ENCODE measurements at places on chromosomes 3 and 15.

DNA sequence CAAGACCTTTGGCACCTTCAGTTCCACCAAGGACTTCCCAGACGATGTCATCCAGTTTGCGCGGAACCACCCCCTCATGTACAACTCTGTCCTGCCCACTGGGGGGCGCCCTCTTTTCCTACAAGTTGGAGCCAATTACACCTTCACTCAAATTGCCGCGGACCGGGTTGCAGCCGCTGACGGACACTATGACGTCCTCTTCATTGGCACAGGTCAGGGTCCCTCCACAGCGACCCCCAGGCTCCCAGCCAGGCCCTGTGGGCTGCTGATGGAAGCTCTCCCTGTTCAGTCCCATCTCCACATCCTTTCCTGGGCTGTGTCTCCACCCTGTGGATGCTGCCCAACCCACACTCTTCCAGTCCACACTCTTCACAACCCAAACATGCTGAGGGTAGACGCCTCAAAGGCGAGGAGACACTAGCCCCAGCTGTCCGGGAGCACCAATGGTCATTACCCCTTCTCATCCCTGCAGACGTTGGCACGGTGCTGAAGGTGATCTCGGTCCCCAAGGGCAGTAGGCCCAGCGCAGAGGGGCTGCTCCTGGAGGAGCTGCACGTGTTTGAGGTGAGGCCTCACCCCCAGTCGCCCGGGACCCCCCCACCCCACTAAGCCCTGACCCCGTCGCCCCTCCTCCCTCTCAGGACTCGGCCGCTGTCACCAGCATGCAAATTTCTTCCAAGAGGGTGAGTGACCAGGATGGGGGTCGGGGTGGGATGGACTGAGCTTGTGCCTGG is 4.3 kb upstream of the LSMEM2 start:
- peak; percentile 53 for DNase-seq

GRCh38 chr3:173730391-173730790 is 332.8 kb downstream of the NLGN1 start:
- no peak for DNase-seq

DNA sequence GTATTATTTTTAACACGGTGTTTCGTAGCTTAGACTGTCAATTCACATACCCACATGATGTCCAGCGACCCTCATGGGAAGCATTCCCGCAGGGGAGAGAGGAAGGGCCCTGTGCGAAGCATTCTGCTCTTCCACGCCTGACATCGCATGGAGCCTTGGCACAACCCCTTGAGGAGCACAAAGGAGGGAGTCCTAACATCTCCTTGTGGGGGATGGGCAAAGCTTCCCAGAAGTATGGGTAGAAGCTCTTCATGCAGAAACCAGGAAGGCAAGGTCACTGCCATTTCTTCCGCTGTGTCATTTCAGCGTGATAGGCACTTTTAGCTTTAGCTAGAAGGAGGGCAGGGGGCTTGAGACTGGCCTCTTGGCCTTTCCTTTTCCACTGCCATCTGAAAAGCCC is 28.7 kb upstream of the USP3 start:
- no peak for DNase-seq

DNA sequence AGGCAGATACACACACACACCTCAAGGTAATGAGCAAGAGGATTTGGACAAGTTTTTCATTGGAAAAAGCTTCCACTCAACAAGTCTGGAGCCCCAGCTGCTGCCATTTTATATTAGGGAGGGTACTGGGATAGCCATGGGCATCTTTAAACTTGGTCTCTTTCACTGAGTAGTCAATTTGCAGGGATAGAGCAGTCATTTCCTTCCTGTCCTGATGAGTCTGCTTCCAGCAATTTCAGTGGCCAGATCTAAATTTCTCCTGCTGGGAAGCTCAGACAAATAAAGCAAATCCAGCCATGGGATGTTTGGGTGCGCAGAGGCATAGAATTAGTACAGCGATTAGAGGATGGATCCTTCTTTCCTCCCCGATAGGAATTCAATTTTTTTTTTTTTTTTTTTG is 874 bp upstream of the ERC2 start:
- DNase-seq: peak; percentile 1

- DNase-seq: peak; percentile 27
Observed at GRCh38 chr3:194867270-194867983, 181.7 kb downstream of the FAM43A start.

DNA sequence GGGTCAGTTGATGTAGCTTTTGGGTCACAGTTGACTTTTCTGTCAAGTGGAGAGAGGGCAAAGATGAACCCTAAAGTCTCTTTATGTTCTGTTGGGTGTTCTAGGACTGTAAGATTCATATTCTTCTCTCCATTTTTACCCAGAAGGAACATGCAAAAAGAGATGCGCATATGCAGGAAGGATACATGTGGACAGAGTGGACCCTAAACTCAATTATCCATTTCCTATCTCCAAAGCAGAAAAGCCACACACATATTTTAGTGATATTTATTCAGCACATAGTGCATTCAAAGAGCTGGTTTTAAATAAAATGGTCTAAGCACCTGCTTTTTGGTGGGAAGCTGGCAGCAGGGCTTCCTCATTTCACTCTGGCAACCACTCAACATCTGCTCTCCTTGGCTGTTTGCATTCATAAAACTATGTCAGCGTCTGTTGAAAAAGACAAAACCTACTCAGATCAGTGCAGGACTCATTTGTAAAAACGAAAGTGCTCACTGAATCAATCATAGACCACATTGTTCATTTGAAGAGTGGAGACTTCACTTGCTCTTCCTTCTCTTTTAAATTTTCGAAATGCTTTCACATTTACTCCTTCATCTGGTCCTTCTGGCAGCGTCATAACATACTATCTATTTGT is 96.6 kb downstream of the SEMA6D start:
- DNase-seq: no peak

DNA sequence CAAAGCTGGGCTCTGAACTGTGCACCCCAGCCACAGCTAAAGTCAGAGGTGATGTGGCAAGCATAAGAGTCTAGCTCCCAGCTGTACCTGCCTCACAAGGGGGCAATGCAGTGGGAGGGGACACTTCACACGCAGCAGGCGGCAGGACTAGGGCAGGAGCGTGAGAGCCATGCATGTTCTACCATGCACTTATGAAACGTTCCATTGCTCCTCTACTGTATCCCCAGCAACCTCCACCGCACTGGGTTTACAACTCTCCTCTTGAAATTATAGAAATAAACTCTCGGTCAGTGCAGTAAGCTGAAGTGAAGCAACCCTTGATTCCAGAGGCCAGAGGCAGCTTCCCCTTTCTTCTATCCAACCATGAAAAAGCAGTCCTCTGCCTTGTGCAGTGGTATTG is 298.6 kb upstream of the STT3B start:
- DNase-seq: no peak

- DNase-seq: no peak
Observed at GRCh38 chr3:38468765-38469164, 15.1 kb downstream of the ACVR2B start.

- no peak for DNase-seq
Observed at GRCh38 chr3:43349716-43350115, 63.4 kb downstream of the SNRK start.

DNA sequence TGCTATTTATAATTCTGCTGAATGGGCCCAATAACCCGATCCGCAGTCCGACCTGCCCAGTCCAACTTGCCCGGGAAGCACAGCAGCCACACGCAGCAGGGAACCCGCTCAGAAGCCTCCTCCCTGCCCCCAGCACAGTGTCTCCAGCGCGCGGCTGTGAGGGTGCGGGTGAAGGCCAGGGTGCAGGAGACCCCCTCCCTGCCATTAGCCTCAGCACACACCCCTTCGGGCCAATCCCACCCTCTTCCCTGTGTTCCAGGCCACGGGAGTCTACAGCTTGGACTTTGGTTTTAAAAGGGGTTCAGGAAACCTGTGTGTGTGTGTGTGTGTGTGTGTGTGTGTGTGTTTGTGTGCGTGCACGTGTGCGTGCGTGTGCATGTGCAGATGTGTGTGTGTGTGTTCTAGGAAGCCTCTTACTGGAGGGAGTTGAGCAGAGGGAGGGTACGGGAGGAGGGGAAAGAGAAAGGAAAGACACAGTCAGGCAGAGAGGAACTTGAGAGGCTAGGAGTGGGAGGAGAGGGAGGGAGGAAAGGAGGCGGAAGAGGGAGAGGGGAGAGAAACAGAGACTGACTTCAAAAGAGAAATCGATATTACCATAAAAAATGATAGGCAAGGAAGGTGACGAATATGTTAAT is 34.2 kb downstream of the ATP2B2 start:
- peak; percentile 3 for DNase-seq

- no peak for DNase-seq
Observed at GRCh38 chr3:42708611-42709151, 6.1 kb upstream of the HHATL start.

DNA sequence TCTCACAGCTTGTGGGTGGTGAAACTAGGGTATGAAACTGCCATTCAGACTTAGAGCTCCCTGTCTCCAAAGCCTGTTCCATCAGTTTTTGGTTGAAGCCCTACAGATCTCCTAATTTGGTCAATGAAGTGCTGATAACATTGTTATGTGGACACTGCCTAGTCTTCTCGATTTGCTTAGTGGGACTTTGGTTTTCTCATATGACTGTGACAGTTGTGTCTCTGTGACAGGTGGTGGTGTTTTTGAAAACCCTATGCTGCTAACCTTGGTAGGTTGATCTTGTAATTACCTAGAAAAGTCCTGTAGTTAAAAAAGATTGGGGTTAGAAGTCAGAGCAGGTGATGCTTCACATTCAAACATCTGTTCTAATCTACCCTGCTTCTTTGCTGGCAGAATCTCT is 9.2 kb downstream of the PPM1L start:
- DNase-seq: no peak

DNA sequence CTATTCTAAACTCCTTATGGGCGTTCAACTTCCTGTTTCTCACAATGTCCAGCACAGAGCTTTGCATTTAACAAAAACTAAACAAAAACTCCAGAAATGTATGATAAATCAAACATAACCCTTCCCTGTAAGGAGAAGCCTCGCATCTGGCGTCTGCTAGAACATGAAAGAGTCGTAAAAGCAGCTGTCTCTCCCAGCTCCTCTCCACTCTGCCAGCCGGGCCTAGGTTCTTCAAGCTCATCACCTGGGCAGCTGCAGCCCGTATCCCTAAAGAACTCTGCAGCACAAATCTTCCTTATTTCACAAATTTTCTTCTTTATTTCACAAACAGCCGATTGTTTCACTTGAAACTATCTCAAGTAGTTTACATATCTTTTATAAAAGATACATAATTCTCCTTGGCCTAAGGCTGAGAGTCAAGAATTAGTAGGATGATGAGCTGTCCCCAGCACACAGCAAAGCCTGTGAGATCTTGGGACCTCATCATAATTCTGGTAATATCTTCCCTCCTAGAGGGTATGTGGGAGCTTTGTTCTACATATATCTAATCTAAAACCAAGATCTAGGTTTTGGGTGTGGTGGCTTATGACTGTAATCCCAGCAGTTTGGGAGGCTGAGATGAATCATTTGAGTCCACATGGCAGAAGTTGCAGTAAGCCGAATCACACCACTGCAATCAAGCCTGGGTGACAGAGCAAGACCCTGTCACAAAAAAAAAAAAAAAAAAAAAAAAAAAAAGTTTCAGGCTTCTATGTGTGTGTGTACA is 35.3 kb downstream of the ANXA2 start:
- DNase-seq: peak; percentile 90

- DNase-seq: no peak
Observed at GRCh38 chr3:178386880-178387279, 149.4 kb upstream of the KCNMB2 start.

- peak; percentile 69 for DNase-seq
Observed at GRCh38 chr15:35450492-35450891, 95.5 kb downstream of the DPH6 start.

DNA sequence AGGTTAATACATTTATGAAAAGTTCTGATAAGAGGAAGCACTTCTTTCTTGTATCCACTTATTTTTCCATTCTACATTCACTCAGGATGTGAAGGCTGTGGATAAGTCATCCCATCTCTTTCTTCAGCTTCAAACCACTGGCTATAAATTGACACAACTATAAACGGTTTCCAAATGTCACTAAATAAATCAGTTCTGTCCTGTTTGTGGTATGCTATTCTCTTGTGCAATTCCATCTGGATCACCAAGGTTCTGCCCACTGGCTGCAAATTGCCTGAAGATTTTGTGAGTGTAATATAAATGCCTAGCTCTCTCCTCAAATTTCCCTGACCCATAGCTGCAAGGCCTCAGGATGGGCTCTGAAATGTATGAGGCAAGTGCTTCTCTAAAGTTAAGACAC is 7.1 kb upstream of the LMOD3 start:
- DNase-seq: peak; percentile 42

- DNase-seq: no peak
Observed at GRCh38 chr3:190260301-190260700, 61.9 kb downstream of the CLDN1 start.

DNA sequence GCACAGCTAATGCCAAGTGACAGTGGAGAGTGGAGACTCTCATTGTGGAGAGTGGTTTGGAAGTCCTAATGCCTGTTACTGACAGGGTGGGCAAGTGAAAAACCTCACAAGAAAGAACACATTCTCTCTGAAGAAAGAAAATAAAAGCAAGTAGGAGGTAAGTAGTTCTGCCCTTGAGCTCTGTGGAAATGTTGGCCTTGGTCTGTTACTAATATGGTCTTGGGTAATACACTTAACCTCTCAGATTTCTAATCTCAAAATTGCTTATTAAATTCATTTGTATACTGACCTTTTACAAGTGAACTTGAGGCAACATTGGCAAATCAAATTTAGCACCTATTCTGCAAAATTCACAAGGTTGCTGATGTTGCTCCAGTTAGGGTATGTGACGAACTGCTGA is 291.6 kb upstream of the CBLB start:
- DNase-seq: no peak

- peak; percentile 86 for DNase-seq
Observed at GRCh38 chr3:122533931-122534334, 19.2 kb upstream of the KPNA1 start.

GRCh38 chr15:74422652-74423430 is 10.9 kb downstream of the SEMA7A start:
- DNase-seq: peak; percentile 93

- DNase-seq: no peak
Observed at GRCh38 chr3:127981097-127981496, 66.1 kb downstream of the KBTBD12 start.

DNA sequence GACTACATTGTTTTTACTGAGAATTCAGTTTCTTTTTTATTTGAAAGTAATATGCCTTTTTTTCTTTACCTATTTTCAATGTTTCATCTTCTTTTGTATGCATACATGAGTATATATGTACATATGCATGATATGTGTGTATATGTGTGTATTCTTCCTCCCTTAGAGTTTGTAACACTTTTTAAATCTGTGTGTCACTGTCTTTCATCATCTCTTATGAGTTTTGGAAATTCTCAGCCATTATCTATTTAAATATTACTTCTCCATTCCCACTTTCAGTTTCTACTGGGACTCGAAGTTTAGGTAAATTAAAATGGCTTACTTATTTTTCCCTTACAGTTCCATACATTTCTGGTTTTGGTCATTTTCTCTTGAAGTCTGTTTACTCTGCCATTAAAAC is 754.1 kb downstream of the GRM7 start:
- no peak for DNase-seq

DNA sequence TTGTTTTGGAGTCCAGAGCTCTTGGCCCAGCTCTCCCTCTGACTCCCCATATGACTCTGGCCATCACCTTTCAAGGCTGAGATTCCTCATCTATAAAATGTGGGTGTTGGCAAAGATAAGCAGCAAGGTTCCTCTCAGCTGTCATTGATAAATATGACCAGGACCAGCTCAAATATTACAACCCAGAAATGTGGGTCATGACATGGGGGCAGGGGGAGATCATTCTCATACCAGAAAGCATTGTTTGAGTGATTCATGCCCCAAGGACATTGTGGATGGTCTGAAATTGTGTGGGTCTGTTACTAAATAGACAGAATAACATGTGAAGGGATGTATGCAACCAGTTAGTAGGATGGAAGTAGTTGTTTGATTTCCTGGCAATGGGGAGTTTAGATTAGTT is 13.9 kb downstream of the UPK1B start:
- no peak for DNase-seq

- no peak for DNase-seq
Observed at GRCh38 chr3:193014902-193015301, 97.2 kb upstream of the MB21D2 start.
